Activated T-helper 1 cell treated with anti-CD3 and anti-CD28 coated beads, Interleukin-12 subunit alpha, Interleukin-12 subunit beta, Interleukin-2, Interleukin-4 antibody, amounts not matched to agents 30 ng/mL and 10 ng/mL and 1 ng/mL, durations not matched to agents 14 hours and 24 hours and 36 hours (primary cell): ENCODE measurements at places on chromosomes 11 and 22. TPM values are rescaled to one million over a fixed set of nuclear protein-coding genes. Genes with fewer than 3 reads are reported as not detected.

- no peak for DNase-seq
Measured at GRCh38 chr11:65854852-65855837, 2.8 kb downstream of the CFL1 start.

- DNase-seq: no peak
Measured at GRCh38 chr22:39030705-39031104, 9.8 kb downstream of the APOBEC3D start.

GRCh38 chr22:44743804-44744211, 8.6 kb upstream of the ARHGAP8 start:
- DNase-seq: no peak

Gene SAA4
- not detected in 2 replicates for total RNA-seq
